ENCODE measurements at places on chromosomes 4 and X.

DNA sequence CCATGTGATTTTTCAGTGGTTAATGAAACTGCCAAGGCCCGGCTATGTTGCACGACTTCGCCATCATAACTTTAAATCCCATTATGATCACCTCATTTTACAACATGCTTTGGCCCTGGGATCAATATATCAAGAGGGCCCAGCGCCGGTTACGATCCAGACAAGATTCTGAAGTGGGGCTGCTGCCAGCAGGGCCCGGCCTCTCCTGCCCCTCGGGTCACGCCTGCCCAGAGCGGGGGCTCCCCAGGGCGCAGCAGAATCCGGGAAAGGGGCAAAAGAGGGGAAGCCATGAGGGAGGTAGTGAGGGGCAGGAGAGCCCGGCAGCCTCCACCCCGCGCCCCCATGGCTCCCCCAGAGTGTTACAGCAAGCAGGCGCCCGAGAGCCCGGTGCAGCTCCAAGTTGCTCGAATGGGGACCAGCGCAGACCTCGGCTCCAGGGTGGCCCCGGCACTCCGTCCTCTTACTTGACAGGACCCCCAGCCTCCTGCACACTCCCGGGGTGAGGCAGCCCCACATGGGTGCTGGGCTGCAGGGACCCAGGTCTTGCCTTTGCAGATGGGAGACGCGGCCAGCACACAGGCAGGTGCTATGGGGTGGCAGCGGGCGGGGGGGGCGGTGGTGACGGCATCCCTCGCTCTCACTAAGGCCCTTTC lies 129.8 kb upstream of the NKX1-1 start:
- no peak for DNase-seq

DNA sequence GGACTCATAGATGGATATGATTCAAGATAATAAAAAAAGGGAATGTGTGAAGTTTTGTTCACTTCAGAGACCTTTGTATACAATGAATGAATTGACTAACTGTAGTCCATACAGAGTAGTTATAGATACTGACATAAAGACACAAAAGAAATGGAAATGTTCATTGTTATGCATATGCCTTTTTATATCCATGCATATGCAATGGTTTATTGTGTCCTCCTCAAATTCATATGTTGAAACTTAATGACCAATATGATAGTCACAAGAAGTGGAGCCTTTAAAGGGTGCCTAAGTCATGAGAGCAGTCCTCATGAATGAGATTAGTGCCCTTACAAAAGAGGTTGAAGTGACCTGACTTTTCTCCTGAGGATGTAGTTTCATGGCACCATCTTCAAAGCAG lies 467.5 kb upstream of the NDST4 start:
- no peak for DNase-seq

DNA sequence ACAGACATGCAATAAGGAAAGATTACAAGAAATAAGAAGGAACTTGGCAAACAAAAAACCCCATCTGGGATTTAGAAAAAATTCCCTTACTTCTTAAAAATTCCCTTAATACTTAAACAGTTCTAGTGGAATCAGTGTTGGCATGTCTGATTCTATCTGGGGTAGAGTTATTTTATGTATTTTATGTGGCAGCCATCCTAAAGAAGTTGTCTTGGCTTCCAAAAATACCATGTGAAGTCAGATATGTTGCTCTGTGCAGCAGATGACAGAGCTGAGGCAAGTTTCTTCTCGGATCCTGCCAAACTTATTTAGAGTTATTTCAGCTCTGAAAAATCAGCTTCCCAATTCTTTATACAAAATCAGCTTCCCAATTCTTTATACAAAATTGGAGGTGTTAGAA lies 14.7 kb downstream of the YY2 start:
- DNase-seq = no peak

DNA sequence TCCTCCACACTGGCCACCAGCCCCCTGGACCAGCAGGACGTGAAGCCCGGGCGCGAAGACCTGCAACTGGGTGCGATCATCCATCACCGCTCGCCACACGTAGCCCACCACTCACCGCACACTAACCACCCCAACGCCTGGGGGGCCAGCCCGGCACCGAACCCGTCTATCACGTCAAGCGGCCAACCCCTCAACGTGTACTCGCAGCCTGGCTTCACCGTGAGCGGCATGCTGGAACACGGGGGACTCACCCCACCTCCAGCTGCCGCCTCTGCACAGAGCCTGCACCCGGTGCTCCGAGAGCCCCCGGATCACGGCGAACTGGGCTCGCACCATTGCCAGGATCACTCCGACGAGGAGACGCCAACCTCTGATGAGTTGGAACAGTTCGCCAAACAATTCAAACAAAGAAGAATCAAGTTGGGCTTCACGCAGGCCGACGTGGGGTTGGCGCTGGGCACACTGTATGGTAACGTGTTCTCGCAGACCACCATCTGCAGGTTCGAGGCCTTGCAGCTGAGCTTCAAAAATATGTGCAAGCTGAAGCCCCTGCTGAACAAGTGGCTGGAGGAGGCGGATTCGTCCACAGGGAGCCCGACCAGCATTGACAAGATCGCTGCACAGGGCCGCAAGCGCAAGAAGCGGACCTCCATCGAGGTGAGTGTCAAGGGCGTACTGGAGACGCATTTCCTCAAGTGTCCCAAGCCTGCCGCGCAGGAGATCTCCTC lies 600 bp downstream of the POU3F4 start:
- DNase-seq = no peak

- DNase-seq = no peak
These were observed 125.8 kb downstream of the REPS2 start for GRCh38 chrX:17072301-17072700.

DNA sequence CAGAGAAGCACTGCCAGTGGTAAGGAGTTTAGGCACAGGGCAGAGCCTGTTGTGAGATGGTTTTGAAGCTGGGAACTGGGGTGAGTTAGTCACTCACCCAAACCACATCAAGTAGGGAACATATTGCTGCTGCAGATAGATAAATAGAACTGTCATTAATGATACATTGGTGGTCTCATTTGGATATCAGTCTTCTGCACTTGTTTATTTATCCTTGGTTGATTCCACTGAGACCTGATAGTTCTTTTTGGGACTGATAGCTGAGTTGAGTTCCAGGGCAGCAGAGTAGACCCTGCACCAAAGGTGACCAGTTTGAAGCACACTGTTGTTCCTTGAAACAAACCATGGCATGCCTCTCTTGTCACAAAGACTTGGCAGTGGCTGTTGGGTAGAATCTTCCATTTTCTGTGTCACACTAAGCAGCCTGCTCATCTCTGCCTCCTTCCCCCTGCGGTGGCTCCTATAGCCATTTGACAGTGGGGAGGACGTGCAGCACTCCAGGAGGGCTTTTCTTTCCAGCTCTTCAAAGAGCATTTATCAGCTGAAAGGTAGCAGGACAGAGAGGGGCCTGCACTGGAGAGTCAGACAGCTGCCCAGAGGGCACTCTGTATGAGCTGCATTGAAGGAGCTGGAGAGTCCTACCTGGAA lies 59.7 kb upstream of the TMEM164 start:
- DNase-seq = no peak

DNA sequence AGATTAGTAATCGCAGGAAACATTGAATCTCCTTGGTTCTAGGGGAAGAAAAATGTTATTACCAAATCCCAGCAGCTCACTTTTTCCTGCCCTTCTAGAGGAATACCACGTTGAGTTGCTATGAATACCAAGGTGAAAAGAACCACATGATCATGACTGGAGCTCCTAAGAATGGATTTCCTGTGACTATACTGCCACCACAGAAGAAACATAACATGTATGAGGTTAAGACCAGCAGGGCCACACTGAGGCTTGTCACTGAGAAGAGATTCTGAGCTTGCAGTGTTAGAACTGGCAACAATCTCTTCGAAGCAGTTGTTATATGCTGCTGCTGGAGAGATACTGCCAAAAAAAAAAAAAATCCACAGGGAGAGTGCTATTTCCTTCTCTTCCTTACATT lies 1235.3 kb downstream of the FSTL5 start:
- no peak for DNase-seq

- no peak for DNase-seq
These were observed 6.4 kb upstream of the SEPTIN11 start for GRCh38 chr4:76943129-76943620.

DNA sequence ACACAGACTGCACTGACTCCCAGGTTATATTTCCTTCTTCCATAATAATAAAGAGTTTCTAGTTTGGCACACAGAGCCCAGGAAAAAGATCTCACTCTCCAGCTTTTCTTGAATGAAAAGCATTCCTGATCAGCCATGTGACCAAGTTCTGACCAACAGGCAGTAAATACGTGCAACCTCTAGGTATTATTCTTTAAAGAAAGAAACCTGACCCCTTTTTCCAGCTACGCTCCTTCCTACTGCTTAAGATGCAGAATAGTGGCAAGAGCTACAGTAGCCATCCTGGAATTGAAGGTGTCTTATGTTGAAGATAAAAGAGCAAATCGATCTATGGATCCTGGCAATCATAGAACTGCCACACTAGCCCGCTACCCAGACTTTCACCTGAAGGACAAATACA lies 76.7 kb downstream of the LRBA start:
- DNase-seq = no peak

DNA sequence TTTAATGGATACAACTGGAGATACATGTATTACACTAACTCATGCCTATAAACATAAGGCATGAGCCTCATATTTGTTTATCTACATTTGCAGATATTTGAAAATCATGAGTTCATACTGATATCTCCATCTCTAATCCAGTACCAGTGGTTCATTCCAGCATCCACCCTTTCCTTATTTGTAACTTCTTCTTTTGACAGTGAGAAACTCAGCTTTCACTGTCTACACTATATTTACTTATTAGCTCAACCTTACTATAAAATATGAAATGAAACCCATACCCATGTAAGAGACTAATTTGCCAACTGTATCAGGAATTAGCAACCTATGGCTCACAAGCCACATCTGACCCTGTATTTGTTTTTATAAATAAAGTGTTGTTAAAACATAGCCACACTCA lies 161.9 kb upstream of the GPRIN3 start:
- no peak for DNase-seq

DNA sequence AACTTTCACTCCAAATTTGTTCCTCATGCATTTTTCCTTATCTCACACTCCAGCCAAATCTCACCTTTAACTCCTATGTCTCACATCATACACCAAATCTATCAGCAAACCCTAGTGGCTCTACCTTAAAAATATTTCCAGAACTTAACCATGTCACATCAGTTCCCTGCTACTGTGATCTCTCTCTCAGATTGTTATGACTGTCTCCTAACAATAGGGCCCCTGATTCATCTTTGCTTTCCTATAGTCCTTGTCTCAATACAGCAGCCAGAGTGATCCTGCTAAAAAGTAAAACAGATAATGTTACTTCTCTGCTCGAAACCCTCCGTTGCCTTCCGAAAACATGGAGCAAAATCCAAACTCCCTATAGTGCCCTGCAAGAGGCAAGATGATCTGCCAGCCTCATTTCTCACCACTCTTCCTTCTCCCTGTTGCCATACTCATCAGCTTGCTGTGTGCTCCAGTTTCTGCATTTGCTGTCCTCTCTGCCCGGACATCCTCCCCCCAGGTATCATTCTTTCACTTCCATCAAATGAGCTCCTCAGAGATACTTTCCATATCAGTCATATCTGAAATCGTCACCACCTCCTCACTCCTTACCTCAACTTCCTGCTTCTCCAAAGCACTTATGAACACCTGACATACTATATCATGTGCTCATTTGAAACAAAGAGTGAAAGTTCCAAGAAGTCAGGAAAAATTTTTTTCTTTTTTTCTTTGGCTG lies 293.4 kb upstream of the NR3C2 start:
- DNase-seq = no peak

DNA sequence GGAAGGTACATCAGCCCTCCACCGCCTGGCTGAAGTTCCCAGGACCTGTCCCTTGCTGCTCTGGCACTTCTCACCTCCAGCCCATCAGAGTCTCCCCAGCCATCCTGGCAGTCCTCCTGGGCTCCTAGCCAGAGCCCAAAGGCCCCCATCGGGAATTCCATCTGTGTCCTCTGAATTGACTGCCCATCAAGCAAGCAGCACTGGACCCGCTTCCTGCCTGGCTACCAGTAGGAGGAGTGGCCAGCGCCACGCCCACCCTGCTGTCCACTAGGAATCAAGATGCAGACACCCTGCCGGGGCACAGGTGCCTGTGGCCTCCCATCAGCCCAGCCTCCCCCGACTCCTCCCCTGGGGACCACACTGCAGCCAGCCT lies 47.2 kb downstream of the C4orf50 start:
- DNase-seq = no peak

GRCh38 chrX:125205918-125206665 lies 113.6 kb upstream of the TEX13C start:
- no peak for DNase-seq

- DNase-seq = no peak
These were observed 55.5 kb upstream of the FBXW7 start for GRCh38 chr4:152591396-152591795.

- DNase-seq = no peak
These were observed 48.8 kb upstream of the ADAD1 start for GRCh38 chr4:122329876-122330565.

DNA sequence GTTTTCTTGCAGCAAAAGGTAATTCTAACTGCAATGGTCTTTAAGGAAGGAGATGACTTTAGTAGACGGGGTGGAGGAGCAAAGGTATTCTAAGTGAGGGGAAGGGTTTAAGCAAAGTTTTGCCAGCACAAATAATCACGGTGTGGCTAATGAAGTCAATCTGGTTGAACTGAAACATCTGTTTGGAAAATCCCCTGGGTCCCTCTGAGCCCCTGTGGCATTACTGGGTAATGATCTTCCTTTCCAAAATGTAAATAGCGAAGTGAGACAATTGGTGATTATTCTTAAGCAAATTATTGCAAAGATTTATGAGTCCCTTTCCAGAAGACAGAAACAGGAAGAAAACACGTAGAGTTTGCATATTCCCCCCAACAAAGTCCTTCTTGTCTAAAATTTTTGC lies 47.2 kb downstream of the FGFBP1 start:
- no peak for DNase-seq

DNA sequence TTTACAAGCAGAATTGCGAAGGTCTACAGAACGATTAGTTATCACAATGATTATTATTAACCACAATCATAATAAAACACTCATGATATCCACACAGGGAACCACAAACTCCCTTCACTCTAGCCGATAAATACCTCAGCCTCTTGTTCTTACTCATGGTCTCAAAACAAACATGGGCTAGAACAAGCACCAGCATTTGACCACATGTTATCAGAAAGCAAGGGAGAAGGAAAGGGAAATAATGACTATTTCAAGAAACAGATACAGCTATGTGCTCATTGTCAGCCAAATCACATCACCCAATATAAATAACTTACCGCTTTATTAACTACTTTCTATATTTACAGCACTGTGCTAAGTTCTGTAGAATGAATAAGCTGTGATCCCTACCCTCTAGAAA lies 663.2 kb upstream of the HTR2C start:
- DNase-seq = no peak

DNA sequence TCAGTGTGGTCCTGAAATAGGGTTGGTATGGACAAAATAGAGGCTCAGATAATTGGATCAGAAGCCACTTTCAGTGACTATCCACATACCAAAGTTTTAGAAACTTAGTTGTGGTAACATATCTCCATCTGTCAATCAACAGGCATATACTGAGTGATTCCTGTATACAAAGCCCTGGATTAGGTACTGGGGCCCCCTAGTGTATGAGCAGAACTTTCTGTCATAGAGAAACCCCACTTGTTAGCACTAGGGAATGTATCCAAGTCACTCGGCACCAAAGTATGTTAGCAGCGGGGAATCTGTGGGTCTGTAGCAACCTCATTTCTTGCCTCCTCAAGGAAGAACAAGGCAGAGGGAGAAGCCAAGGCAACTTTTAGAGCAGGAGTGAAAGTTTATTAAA lies 50.7 kb downstream of the MAP7D3 start:
- peak; percentile 13 for DNase-seq

GRCh38 chr4:183158062-183158461 lies 59.0 kb downstream of the WWC2 start:
- no peak for DNase-seq

- no peak for DNase-seq
These were observed 941.8 kb downstream of the RAPGEF2 start for GRCh38 chr4:160044693-160045092.
